GM18507 (cell line): ENCODE measurements at places on chromosomes 5 and 9.

- no peak for DNase-seq
These were observed 232.5 kb downstream of the NR3C1 start for GRCh38 chr5:143170977-143171376.

GRCh38 chr9:96219026-96219899, 82.7 kb downstream of the HSD17B3 start:
- DNase-seq = peak; percentile 23

DNA sequence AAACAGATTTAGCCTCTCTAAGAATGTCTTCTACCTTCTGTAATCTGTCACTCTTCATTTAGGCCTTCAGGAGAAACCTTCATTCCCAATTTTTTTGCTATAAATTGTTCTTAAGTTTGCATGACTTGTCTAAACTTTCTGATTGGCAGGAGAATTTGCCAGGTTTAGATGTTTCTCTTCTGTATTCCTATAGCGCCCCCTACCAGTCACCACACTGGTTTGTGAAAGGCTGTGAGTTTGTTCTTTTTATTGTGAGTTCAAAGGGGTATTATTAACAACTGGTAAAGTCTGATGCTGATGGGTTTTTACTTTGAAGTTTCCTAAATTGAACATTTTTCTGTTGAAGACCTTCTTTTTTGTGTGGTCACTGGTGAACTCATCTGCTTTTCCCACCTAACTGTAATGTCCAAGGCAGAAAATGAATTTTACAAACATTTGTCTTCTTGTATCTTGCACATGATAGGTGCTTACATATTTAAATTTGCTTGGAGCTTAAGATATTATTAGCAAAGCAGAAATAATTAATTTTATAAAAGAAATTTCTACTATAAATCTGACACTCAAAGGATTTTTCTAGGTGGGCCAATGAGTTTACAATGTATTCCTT, 18.4 kb upstream of the F2RL2 start:
- DNase-seq = peak; percentile 17

GRCh38 chr5:177490311-177490991, 7.0 kb downstream of the PDLIM7 start:
- DNase-seq = no peak

GRCh38 chr5:76399268-76399667, 3.8 kb upstream of the IQGAP2 start:
- no peak for DNase-seq

DNA sequence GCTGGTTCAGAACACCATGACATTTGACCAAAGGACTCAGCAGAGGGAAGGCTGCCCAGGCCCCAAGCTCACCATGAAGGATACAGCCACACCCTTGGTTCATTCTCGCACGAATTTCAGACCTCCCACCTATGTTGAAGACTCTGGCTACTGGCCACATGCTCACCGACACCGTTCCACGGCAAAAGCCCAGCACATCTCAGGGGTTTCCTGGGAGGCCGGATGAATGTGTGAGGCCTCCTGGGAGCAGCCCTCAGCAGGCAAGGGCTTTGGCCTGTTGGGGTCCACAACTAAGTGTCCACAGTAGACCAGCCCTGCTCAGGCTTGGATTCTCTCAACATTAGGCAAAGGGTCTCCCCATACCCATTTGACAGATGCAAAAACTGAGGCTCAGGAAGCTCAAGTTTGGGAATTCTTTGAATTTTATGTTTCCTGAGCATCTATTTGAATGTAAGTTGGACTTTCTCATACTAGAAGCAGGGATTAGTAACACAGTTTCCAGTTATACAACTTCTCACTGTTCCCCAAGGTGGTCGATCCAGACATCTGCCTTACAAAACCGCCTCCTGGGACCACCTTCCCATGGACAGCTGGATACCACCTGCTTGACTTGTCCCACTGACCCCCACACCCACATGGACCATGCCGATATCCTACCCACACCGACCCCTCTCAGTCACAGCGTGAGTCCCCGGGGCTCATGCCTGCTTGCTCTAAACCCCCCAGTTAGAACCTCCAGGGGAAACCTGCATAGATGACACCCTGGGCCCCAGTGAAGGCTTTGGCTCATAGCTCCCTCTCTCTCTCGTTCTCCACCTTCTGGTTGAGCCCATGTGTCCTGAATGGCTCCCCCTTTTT, 27.9 kb downstream of the CCT5 start:
- DNase-seq = no peak

DNA sequence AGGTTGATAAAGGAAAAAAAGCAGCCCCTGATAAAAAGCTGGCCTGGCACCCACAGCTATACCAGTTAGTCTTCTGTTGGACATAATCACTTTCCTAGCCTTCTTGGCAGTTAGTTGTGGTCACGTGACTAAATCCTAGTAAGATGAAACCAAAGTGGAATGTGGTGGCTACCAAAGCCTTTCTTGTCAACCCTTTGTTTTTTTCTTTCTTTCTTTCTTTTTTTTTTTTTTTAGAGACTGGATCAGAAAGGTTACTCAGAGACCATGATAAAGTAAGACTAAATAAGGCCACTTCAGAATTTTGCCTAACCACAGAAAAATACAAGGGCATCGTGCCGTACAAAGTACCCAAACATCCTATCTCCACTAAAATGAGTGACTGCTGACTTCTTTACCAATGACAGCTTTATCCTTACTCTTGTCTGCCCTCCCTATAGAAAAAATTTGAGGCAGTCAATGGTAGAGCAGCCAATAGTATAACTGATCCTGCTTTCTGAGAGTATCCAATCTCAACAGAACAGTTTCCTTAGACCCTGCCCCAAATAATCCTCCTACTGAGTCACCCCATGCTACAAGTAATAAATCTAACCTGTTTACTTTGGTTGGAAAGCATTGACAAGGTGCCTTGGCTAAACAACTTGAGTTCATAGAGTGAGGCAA, 14.2 kb upstream of the KIF27 start:
- no peak for DNase-seq

DNA sequence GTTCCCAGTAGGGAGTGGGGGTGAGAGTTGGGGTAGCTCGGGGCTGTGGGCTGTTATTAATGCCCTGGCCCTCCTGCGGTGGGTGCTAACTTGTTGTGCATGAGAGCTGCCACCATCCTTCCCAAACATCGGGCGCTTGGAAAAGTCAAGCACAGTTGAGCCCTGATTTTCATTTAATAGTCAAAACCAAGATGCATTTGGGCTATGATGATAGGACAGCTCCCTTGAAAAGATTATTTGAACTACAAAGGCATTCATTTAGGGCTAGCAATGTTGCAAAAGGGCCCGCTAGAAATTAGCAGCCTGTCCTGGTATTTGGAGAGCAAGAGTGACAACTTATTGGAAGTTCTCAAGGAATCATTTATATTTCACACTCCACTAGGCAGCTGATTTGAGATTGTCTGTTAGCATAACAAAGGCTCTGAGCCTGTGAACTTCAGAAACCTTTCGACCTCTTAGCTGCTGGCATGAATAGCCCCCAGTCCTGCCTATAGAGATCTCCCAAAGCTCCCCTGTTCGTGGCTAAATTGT, 128.2 kb upstream of the TMEM161B start:
- no peak for DNase-seq
